ENCODE measurements at places on chromosomes 1 and 21.

GRCh38 chr1:41847733-41848132, 71.0 kb downstream of the HIVEP3 start:
- DNase-seq = no peak

DNA sequence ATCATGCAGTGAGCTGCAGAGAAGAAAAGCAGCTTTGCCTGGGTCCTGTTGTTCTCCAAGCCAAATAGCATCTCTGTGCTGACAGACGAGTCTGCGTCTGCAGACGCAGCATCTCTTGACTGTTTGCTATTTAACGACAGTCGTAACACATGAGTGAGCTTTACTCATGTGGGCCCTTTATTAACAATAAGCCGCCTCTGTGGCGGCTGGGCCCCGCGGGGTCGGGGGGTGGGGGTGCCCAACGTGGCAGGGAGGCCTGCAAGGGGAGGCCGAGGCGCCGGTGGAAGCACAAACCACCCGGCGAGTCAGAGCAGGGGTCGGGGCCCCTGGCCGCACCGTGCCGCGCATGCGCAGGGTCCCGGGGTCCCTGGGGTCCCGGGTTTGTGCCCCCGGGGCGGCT, 435.1 kb downstream of the KIF26B start:
- DNase-seq = no peak

- no peak for DNase-seq
Measured at GRCh38 chr1:117760069-117760468, 154.2 kb downstream of the TENT5C start.

- no peak for DNase-seq
Measured at GRCh38 chr1:238951809-238952208, 434.6 kb upstream of the CHRM3 start.

- no peak for DNase-seq
Measured at GRCh38 chr1:208225954-208226937, 17.9 kb downstream of the PLXNA2 start.

- no peak for DNase-seq
Measured at GRCh38 chr1:48127735-48128685, 94.5 kb upstream of the SLC5A9 start.

DNA sequence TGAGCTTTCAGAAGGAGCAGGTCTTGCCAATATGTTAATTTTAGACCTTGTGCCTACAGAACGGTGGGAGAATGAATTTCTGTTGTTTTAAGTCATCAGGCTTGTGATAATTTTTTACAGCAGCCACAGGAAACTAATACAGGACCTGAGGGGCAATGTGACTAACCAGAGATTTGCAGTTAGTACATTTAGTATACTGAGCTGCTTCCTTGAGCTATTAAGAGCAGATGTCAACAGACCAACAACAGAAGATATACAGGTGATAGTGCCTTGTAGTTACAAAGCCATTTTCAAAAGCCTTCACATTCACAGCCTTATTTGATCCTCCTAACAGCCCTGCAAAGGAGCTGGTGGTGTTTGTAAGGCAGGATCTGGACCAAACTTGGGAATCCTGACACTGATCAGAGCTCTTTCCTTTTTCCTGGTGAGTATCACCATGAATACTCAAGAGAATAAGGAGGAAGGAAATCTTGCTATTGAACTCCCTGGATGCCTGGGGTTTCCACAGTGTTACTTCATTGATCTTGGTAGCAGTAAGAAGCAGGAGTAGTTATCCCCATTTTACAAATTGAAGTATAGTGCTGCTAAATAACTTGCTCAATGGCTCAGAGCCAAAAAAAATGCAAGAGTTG, 4.7 kb upstream of the SLAMF1 start:
- DNase-seq = no peak

GRCh38 chr1:110060034-110060661, 10.3 kb downstream of the ALX3 start:
- DNase-seq = peak; percentile 35

DNA sequence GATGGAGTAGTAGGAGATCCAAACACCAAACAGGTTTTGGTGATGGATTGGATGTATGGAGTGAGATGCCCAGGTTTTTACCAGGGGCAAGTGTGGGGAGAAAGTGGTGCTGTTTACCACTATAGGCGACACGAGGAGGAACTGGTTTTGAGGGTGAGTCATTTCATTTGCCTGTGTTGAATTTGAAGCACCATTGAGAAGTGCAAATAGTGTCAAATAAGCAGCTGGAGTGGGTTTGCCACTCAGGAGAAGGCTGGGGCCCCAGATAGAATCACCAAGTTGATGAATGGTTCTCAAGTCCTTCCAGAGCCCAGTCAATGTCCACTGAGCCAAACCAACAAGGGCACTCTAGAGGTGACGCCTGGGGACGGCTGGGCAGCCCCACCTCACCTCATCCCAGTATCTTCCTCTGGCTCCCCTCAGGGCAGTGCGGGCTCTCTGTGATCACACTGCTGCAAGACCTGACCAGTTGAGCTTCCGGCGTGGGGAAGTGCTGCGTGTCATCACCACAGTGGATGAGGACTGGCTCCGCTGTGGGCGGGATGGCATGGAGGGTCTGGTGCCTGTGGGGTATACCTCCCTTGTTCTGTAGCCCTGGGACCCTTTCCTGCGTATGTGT, 9.4 kb downstream of the RUSC1 start:
- DNase-seq = no peak

DNA sequence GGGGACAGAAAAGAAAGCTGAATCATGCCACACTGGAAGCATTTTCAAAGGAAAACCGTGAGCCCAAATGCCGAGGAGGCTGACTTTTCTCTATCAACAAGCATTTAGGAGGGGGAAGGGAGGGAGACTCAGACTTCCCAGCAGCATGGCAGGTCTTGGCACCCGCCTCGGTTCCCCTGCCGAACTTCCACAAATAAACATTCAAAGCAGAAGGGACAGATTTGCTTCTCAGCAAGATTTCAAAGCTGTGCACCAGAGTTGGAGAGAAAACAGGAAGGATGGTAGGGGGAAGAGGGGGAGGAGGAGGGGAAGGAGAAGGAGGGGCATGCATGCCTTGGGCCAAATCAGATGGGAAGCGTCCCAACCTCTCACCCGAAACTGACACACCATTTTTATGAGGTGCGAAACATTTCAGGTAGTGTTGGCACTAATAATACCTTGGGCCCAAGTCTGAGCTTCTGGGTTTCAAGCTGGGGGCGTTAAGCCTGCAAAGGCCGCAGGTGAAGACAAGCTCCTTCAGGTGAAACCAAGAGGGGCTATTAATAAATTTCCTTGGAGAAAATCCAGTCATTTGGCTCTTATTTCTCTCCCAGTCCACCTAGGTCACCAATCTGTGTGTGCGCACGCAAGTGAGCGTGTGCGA, 26.4 kb downstream of the ABCA4 start:
- DNase-seq = no peak

DNA sequence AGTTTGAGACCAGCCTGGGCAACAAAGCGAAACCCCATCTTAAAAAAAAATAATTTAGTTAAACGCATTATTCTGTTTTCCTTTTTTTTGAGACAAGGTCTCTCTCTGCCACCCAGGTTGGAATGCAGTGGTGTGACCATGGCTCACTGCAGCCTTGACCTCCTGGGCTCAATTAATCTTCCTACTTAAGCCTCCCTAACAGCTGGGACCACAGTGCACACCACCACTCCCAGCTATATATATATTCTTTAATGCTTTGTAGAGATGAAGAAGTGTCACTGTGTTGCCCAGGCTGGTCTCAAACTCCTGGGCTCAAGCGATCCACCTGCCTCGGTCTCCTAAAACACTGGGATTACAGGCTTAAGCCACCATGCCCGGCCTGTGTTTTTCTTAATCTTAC, 7.7 kb upstream of the KLF17 start:
- no peak for DNase-seq

DNA sequence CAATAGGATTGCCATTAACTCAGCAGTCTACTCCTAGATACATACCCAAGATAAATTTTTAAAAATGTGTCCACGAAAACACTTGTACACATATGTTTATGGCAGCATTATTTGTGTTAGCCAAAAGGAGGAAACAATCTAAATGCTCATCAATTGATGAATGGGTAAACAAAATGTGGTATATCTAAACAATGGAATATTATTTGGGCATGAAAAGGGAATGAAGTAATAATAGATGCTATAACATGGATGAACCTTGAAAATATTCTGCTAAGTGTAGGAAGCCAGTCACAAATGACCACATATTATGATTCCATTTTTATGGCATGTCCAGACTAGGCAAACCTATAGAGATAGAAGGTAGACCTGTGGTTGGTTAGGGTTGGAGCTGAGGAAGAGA, 34.3 kb downstream of the CFHR5 start:
- DNase-seq = no peak

- DNase-seq = no peak
Measured at GRCh38 chr1:164718821-164719220, 159.8 kb downstream of the PBX1 start.

DNA sequence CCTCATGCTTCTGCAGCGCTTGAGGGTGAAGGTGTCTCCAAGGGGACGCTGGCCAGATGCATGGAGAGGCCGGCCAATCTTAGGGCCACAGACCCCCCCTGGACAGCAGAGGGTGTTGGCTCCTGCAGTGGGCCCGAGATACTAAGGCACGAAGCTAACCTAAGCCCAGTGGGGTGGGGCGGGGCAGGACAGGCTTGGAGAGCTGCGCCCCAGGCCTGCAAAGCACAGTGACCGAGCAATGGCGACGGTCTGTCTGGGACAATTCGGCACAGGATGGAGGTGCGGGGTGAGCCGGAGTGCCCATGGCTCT, 1.3 kb downstream of the FNDC10 start:
- no peak for DNase-seq

DNA sequence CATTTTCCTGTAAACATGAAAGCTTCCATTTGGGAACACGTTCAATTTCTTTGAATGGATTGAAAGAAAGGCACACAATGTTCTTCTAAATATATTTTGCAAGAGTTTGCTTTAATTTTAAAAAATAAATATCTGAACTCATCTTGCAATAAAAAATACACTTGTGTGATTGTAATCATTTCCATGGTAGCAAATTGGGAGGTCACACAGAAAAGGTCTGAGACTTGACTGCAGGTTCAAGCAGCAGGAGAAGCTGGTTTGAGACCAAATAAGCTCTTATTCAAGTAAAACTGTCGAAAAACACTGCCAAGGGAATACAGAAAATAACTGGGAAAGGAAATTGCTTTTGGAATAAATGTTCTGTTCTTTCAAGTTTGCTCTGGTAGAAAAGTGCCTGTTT, 498.9 kb downstream of the ADGRL2 start:
- no peak for DNase-seq

DNA sequence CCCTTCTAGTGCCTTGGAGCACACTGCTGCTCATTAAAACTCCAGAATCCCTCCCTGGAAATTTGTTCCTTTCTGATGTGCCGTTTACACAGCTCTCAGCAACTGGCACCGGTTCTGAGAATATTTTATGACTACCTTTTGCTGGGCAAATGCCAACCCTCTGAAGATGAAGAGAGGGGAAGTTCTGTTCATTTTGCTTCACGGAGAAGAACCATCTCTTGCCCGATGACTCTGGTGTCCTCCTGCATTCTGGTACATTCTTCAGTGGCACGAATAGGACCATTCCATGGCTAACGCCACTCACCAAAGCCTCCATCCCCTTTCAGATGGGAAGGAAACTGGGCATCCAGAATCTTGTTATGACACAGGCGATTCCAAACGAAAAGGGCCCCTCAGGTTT, 96.2 kb upstream of the SIM2 start:
- no peak for DNase-seq

DNA sequence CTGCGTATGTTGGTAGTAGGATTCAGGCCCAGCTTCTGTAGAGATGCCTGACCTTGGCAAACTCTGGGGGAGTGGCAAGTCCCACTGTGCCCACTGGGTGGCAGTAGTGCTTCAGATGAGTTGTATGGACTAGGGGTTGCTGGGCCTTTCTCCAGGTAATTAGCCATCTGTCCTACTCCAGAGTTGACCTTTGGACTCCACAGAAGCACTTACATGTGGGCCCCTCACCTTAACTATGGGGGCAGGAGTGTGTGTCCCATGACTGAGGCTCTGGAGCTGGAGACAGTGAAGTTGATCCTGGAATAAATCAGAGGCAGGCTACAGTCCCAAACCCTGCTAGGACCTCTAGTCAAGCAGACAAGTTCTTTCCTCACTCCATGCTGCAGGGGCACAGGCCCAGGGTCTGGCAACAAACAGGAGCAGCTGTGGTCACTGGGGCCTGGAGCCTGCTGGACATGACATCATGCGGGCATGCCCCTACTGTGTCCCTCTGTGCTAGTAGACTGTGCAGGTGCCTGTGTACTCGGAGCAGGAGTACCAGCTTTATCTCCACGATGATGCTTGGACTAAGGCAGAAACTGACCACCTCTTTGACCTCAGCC, 4.6 kb downstream of the DMAP1 start:
- DNase-seq = peak; percentile 91

DNA sequence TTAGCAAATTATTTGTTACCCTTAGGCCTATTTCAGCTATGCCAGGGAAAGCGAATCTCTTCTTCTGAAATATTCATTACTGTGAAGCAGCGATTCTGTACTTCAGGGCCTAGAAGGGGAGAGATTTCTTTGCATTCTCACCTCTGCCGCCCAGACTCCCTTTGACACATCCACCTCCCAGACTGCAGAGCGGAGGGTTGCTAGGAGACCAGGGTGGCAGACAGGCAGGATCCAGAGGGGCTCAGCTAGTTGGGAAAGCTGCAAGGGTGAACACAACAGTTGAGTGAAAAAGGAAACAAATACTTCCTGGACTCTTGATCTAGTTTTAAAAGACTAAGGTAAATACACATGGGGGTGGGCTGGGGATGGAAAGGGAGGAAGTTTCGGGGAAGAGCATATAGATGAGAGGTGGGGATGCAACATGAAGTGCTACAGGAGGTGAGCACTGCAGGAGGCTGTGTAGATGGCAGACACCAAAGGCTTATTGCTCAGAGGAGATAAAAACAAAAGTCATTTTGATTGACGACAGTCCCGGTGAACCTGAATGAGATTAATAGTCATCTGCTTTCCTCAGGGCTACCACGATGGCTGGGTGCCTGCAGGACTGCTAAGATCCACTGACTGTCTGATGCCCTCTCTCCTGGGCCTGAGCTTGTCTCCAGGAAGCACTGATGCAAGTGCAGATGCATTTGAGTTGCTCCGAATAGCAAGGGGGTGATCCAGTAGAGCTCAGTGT, 26.4 kb upstream of the RAB3GAP2 start:
- no peak for DNase-seq

DNA sequence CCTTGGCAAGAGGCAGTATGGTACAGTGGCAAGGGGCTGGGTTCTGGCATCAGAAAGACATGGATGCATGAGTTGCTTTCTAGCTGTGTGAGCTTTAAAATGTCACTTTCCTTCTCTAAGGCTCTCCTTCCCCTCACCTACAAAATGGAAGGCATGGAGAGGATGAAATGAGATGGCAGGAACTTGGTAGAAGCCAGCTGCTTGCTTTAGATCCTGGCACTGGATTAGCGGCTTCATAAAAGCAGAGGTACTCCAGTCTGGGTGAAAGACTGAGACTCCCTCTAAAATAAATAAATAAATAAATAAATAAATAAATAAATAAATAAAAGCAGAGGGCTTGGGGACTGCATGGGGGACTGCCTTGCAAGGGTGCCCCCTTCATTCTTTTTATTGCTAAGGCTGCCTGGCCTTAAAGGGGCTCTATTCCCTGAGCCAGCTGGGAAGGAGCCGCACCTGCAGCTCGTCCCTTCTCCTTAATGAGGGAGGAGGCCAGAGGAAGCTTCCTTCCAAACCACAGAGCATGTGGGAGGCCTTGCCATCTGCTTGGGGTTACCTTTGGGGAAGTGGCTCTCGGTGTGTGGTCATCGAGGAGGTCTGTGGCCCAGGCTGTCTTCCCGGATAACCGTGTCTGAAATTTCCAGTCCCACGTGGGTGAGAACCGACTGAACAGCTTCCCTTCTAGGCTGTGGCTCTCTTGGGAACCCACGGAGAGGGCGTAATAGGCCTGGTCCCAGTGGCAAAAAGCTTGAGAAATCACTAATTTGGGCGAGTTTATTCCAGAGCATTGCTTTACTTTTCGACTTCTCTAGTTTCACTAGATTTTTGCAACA, 2.0 kb upstream of the ATP13A2 start:
- no peak for DNase-seq

GRCh38 chr21:34857122-34857713, 188.4 kb downstream of the CLIC6 start:
- no peak for DNase-seq
